Stimulated activated CD8-positive, alpha-beta memory T cell treated with anti-CD3 and anti-CD28 coated beads, Interleukin-7, amount 100 ng/mL, for 1 hour (primary cell): ENCODE measurements at places on chromosomes 3 and 15.

GRCh38 chr3:195155570-195156241 is 115.3 kb downstream of the XXYLT1 start:
- DNase-seq: no peak

DNA sequence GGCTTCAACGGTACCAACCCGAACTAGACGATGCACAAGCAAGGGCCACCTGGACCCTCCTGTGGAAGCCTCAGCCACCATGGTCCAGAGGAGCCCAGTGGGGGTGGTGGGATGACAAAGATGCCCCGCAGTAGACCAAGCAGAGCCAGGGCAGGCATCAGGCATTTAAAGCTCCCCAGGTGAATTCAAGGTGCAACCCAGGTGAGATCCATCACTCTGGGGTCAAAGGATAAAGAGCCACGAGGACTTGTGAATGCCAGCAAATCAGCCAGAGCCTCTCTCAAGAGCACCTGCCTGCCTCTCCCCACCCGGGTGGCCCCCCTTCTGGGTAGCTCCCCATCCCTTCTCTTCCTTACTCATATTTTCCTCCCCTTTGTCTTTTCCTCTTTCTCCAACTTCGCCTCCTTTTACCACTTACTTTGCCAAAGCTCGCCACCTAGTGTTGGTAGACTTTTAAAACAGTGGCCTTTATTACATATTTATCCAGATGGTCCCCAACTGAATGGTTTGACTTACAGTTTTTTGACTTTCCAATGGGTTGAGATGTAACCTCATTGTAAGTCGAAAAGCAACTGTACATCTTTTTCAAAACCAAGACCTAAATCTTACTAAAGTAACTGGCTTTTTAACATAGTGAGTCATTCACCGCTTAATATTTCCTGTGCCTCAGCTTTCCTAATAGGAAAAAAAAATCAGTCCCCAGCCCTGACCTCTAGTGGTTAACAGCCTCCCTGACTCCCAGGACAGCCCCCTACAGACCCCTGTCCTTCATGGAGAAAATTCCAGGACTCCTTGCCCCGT is 18.8 kb downstream of the PLA2G4F start:
- no peak for DNase-seq

DNA sequence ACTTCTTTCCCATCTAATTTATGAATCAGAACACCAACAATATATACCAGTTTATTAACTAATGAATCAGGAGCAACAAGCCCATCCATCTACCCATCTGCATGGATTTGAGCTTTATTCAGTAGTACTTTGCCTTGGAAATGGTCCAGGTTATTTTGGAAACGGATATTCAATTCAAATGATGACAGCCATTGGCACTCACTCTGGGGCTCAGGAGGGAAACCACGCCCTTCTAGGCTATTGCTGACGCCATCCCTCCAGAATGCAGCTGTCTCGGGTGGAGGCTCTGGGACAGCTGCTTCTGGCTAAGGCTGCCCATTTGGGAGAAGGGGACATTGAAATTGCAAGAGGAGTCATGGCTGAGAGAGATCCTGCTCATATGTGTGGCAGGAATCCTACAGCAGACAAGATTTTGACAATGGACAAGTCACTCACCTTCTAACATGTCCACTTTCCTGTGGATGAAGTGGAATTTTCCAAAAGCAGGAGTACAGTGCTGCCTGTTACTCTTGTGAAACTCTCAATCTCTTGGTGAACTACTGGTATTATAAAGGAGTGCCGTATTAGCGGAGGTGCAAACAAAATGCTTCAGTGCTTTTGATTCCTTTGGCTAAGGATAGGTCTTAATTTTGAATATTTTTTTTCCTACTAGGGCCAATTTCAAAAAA is 29.3 kb upstream of the TRAK1 start:
- no peak for DNase-seq

GRCh38 chr3:58356054-58356453 is 23.4 kb downstream of the PXK start:
- no peak for DNase-seq

DNA sequence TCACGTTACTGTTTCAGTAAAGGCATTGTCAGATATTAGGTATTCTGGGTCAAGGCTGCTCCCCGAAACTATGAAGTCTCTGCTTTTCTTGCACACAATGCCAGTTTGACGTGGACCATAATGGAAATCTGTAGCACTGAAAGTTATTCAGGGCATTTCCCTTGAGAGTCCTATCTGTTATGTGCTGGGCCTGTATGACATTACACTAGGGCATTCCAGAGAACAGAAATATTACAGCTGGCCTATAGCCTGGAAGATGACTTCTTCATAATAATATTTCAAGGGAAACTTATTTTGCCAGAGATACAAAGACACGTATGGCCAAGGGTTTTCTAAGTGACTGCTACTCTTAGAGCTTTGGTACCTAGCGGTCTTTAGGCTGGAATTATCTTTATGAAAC is 613.6 kb upstream of the CBLB start:
- no peak for DNase-seq

DNA sequence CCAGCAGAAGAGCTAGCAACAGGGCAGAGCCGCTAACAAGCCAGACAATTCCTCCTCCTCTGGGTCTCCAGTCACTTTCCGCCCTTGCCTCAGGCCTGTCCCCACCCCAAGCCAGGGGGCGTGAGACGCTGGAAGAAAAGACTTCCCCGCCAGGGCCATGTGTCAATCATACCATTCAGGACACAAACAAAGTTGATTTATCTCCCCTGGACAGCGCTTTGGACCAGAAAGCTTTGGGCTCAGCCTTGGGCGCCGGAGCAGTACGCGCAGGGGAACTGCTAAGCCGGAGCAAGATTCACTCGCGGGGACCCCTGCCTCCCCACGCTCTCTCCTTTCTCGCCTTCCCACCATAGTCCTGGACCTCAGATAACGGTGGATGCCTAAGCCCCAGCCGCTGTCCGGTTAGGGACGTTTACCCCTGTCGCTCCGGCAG is 479 bp downstream of the LRRC2 start:
- no peak for DNase-seq

DNA sequence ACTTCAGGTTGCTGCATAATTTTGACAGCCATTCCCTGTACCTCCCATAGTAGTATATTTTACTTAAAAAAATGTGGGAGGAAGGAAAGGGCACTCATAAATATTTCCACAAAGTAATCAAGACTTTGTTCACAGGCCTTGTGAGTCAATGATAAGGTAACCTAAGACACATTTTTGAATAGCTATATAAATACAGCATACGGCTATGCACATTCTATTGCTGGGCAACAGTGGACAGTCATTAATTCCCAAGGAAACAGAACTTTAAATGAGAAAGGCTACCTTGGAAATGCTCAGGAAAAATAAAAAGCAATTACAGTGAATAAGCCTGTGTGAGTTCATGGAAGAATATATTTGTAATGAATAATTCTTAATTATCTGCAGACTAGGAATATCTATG is 144.0 kb downstream of the CADM2 start:
- no peak for DNase-seq

DNA sequence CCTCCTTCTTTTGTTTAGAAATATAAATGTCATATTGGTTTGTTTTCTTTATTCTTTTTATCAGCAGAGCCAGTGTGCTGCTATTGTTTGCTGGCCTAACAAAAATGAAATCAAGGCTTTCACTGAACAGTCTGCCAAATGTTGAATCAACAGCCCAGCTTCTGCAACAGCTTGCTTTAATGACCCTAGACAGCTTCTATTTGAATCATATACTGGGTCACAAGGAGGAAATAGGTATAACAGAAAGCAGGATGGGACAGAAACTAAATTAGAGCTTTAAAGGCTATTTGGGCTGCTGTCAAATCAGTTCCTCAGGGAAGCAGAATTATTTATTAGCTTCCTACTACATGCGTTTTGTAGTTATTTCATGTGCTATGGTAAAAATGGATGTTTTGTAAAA is 12.1 kb upstream of the DNAJC13 start:
- no peak for DNase-seq

DNA sequence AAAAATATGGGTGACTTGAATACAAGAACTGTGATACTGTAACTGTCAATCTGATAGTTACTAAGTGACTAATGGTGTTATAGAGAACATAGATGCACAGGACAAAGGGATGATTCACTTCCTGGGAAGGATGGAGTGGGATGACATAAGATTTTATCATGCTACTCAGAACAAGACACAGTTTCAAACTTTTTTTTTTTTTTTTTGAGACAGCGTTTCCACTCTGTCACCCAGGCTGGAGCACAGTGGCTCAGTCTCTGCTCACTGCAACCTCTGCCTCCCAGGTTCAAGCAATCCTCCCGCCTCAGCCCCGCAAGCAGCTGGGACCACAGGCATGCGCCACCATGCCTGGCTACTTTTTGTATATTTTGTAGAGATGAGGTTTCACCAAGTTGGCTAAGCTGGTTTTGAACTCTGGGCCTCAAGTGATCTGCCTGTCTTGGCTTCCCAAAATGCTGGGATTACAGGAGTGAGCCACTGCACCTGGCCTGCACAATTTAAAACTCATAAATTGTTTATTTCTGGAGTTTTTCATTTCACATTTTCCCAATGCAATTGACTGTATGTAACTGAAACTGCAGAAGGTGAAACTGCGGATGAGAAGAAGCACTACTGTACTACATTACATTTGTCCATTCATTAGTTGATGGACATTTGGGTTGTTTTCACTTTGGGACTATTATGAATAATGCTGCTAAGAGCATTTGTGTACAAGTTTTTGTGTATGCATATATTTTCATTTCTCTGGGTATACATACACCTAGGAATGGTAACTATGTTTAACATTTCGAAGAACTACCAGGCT is 40.6 kb downstream of the ADIPOQ start:
- DNase-seq: no peak

GRCh38 chr3:134459562-134459961 is 26.2 kb downstream of the ANAPC13 start:
- no peak for DNase-seq

DNA sequence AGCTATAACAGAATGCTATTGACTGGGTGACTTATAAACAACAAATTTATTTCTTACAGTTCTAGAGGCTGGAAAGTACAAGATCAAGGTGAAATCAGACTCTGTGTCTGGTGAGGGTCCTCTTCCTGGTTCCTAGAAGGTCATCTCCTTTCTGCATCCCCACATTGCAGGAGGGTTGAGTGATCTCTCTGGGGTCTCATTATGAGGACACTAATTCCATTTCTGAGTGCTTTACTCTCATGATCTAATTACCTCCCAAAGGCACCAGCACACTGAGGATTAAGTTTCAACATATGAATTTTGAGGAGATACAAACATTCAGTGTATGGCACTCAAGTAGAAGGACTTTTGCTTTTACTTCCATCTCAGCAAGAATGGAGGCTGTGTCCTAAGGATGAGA is 534.1 kb upstream of the KCNMB2 start:
- no peak for DNase-seq

DNA sequence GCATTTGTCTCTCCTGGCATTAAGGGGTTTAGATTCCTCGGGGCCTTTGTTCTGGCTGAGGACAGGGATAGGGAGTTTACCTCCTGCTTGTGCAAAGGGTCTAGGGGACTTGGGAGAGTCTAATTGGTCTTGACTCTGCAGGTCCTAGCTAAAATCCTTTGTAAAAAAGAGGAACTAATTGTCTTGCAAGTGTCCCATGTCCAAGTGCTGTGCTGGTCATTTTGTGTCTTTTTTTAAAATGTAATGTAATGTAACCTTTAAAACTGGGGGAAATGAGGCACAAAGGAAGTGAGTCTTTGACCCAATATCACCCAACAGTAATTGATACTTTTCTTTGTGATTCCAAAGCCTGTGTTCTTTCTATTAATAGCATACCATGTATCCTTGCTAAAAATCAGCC is 14.9 kb upstream of the C3orf80 start:
- DNase-seq: no peak

DNA sequence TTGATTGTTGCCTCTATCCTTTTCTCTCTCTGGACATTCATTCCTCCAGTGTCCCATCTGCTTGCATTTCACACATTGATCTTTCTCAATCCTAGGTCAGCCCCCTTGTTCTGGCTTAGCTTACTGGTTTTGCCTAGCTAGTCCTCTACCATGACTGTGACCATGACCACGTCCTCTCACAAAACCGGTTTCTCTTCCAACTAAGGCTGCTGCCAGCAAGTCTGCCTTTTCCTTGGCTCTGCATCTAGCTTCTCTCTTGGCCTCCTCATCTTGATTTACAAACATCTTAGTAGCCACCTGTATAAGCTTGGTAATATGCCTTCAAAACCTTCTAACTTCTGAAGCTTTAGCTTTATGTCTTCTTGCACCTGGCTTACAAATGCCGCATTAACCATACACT is 167.2 kb downstream of the STXBP5L start:
- no peak for DNase-seq
